Activated CD4-positive, alpha-beta memory T cell treated with anti-CD3 and anti-CD28 coated beads, Interleukin-2, amount 10 ng/mL, durations not matched to agents 7 days and 5 days (primary cell): ENCODE measurements at places on chromosomes 3 and 15. TPM values are rescaled to one million over a fixed set of nuclear protein-coding genes. Genes with fewer than 3 reads are reported as not detected.

The ZIC1 gene
- total RNA-seq: not detected

The TRIM42 gene
- not detected for total RNA-seq

DNA sequence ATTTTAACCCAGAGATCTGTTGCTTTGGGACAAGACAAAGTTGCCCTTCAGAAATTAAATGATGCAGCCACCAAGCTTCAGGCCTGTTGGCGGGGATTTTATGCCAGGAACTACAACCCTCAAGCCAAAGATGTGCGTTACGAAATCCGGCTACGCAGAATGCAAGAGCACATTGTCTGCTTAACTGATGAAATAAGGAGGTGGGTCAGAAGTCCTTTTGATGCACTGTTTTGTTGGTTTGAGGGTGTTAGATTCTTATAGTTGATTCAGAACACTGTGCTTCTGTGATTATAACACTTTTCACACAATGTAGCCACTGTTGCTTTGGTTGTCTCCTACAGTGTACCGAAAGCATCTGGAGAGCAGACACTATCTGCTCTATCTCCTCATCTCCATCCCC lies 20.8 kb upstream of the NXPE3 start:
- DNase-seq: no peak
- H3K27ac ChIP-seq: no peak overlapping the region
- H3K4me1 ChIP-seq: peaks cover 30% of the 10 kb centered on the region
- no peaks in the 10 kb centered on the region for H3K27me3 ChIP-seq
- H3K36me3 ChIP-seq: peaks cover 67% of the 10 kb centered on the region

DNA sequence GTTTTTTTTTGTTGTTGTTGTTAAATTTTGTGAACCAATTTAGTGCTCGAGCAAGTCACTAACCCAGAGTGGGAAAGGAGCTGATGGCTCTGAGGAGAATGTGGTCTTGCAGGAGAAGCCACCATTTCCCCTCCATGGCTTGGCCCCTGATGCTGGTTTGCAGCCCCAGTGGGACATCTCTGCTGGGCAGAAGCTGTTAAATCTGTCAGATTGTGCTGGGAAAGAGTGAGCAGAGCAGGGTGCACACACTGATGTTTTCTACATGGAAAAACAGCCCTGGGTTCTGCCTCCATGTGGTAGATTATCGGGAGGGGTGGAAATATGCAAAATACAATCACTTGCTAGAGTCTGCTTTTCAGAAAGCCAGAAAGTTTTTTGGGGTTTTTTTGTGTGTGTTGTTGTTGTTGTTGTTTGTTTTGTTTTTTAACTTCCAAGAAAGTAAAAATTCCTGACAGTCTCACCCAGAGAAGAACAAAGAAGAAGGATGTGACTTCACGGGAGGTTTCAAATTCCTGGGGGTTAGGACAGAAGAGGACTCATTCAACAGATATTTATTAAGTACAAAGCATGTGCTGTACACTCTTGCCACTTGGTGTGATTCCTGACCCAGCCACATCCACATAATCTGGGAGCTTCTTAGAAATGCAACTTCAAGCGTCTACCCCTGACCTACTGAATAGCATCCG lies 133.7 kb downstream of the FOXB1 start:
- H3K4me3 ChIP-seq: no peak overlapping the region
- no peaks in the 10 kb centered on the region for H3K4me1 ChIP-seq
- H3K27ac ChIP-seq: no peak overlapping the region
- peaks cover 48% of the 10 kb centered on the region for H3K27me3 ChIP-seq

DNA sequence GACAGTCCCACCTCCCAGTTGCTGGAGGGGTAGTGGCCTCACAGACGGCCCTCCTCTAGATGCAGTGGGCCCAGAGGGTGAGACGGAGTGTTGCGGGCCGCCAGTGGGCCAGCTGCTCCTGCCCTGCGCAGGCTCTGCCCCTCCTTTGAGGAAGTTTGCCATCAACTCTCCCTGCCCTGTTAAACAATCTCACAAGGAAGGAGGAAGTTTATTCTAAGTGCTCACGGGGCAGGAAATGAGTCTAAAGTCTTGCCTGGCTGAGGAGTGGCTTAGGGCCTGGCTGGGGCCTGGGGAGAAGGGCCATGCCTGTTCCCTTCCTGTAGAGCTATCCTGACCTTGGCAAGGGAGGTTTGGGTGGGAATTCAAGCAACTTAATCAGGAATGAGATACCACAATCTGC lies at the start of gene FAM3D:
TSS of gene FAM3D (minus strand) at position 92 of the 400 bp plus-strand sequence. CDS start 11,211 bp downstream, outside the sequence.
- H3K4me1 ChIP-seq: no peaks in the 10 kb centered on the region

The ADAMTS7 gene
- 0.35 TPM for total RNA-seq
